ENCODE measurements at places on chromosomes 13 and 19. TPM values are rescaled to one million over a fixed set of nuclear protein-coding genes. Genes with fewer than 3 reads are reported as not detected.

DNA sequence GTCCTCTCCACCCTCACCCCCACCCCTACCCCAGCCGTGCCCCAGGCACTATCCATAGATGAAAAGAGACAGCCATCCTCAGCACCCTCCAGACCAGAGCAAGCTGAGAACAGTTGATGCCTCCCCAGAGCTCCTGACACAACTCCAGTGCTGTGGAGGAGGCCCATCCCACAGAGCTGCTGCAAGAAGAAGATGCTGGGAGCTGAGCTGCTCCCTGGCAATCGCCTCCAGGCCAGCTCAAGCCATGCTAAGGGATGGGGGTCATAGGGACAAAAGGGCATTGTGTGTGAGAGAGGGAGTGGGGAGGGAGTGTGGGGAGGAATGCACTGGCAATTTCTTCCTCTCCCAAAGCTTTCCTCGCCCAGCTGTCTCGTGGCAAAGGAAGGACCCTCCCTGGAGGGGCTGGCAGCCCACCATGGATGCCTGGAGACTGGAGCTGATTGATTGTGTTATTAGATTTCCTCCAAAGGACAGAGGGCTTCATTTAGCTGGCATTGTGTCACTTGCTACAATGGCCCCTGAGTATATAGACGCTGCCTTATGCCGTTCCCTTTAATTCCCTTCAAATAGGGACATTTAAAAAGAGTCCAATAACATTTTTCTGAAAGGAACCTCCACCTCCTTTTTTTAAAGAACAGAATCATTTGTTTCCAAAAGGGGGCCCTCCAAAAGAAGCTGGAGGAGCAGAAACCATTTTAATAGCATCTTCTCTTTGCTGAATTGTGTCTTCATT, 476.4 kb downstream of the FOXO1 start:
- peak overlapping the region; percentile 49 for H3K27ac ChIP-seq
- no peaks in the 10 kb centered on the region for H3K4me1 ChIP-seq
- DNase-seq: no peak
- no peak overlapping the region for H3K4me3 ChIP-seq
- H3K27me3 ChIP-seq: no peaks in the 10 kb centered on the region
- no peaks in the 10 kb centered on the region for H3K36me3 ChIP-seq

- H3K36me3 ChIP-seq: peaks cover 9% of the 10 kb centered on the region
- no peaks in the 10 kb centered on the region for H3K27me3 ChIP-seq
- H3K4me3 ChIP-seq: no peak overlapping the region
- DNase-seq: no peak
- H3K27ac ChIP-seq: no peak overlapping the region
- H3K4me1 ChIP-seq: no peaks in the 10 kb centered on the region
Observed at GRCh38 chr13:50969691-50970090, 60.1 kb downstream of the RNASEH2B start.

DNA sequence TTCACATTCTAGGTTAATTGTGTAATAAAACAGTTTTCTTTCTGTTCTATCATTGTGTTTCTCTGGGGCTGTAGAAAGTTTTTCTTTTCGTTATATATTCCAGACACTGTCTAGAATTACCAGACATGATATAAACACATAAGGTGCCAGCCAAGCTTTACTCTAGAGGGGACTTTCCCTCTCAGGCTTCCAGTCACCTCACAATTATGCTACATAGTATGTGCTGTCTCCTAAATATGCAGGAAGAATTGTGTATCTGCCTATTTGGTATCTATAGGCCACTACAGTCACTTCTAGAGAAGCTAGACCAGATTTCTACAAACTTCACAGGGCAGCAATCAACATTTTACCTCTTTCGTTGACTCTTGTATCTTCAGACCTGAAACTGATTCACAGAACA, 14.6 kb downstream of the ZNF257 start:
- DNase-seq: no peak
- no peaks in the 10 kb centered on the region for H3K27me3 ChIP-seq
- H3K36me3 ChIP-seq: no peaks in the 10 kb centered on the region
- no peaks in the 10 kb centered on the region for H3K4me1 ChIP-seq

ZNF256 gene
- 6.2 TPM for total RNA-seq

ZNF177 gene
- 5.0 TPM for total RNA-seq

DNA sequence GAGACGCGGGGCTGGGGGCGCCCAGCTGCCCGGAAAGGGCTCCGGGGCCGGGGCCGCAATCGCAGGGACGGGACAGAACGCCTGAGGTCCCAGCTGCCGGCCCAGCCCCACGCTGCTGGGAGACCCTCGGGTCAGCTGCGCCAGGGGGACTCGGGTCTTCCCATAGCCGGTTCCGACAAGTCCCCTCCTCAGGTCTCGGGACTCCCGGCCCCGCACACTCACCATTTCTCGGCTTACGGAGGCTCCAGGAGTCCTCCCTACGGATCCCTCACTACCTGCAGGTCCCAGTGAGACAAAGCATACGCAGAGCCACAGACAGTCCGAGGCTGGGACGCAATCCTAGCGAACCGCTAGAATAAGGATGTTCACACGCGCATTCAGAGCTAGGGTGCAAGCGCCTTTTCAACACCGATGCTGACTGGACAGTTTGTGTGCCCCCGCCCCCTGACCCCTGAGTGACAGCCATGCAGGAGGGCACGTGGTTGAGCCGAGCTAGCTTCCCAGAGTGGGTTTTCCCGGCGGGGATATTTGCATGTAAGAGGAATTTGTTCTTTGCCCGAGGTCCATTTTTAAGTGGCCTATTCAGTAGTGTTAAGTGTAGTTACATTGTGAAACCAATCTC, 13.6 kb downstream of the ZNF490 start:
- no peaks in the 10 kb centered on the region for H3K27me3 ChIP-seq
- H3K27ac ChIP-seq: no peak overlapping the region
- H3K4me1 ChIP-seq: no peaks in the 10 kb centered on the region
- H3K4me3 ChIP-seq: no peak overlapping the region
- H3K36me3 ChIP-seq: peaks cover 23% of the 10 kb centered on the region
- no peak for DNase-seq

- H3K4me3 ChIP-seq: no peak overlapping the region
- H3K27ac ChIP-seq: no peak overlapping the region
- H3K4me1 ChIP-seq: peaks cover 5% of the 10 kb centered on the region
- no peaks in the 10 kb centered on the region for H3K27me3 ChIP-seq
- no peak for DNase-seq
Observed at GRCh38 chr19:7527516-7528191, 5.2 kb downstream of the MCOLN1 start.

FLT1 gene
- total RNA-seq: 3.0 TPM

- no peak for DNase-seq
- H3K4me3 ChIP-seq: no peak overlapping the region
- H3K4me1 ChIP-seq: no peaks in the 10 kb centered on the region
- H3K36me3 ChIP-seq: no peaks in the 10 kb centered on the region
Observed at GRCh38 chr19:31167690-31168089, 181.5 kb downstream of the TSHZ3 start.

DNA sequence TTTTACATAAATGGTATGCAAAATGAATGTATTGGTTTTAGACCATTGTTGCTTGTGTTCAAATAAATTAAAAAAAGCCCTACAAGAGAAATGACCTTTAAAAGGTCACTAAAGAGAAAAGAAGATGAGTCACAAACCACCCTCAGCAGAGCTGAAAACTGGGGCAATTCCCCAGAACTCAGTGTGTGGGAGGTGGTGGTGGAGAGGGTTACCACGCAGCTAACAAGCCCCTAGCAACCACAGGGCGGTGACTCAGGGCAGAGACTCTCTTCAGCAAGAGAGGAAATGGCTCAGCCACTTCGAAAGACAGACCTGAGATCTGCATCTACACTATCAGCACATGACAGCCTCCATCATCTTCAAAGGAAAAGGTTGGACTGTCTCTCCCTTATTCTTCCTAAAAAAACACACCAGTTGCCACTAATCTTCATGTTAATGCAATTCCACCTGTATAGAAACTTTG, 29.4 kb upstream of the NDFIP2 start:
- H3K4me1 ChIP-seq: no peaks in the 10 kb centered on the region
- no peak for DNase-seq
- H3K36me3 ChIP-seq: no peaks in the 10 kb centered on the region
- no peaks in the 10 kb centered on the region for H3K27me3 ChIP-seq

GRCh38 chr13:90518417-90518816, 829.1 kb upstream of the MIR17HG start:
- no peak for DNase-seq
- no peaks in the 10 kb centered on the region for H3K4me1 ChIP-seq
- H3K36me3 ChIP-seq: no peaks in the 10 kb centered on the region
- no peak overlapping the region for H3K4me3 ChIP-seq
- H3K27me3 ChIP-seq: no peaks in the 10 kb centered on the region
- H3K27ac ChIP-seq: no peak overlapping the region

DNA sequence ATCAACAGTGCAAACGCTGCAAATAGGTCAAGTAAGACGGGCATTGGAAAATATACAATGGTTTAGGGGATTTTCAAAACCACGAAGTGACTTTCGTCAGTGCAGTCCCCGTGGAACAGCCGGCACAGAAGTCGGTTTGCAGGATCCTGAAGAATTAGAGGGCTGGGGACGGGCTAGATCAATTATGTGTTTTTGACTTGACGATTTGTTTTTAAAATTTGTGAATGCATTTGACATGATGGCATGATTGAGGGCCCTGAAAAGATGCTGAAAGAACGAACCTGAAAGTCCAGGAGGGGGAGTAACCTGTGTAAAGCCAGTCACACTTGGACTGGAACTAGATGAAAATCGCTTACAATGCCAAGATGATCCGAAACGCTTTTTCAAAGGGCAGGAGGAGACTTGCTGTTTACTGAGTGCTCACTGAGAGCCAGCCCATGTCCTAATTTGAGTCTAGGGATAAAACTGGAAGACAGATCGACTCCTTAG, 8.9 kb upstream of the DGKH start:
- DNase-seq: no peak
- peak overlapping the region; percentile 68 for H3K4me3 ChIP-seq
- H3K4me1 ChIP-seq: no peaks in the 10 kb centered on the region
- H3K27ac ChIP-seq: peak overlapping the region; percentile 92
- no peaks in the 10 kb centered on the region for H3K27me3 ChIP-seq

SBK2 gene
- not detected for total RNA-seq

DNA sequence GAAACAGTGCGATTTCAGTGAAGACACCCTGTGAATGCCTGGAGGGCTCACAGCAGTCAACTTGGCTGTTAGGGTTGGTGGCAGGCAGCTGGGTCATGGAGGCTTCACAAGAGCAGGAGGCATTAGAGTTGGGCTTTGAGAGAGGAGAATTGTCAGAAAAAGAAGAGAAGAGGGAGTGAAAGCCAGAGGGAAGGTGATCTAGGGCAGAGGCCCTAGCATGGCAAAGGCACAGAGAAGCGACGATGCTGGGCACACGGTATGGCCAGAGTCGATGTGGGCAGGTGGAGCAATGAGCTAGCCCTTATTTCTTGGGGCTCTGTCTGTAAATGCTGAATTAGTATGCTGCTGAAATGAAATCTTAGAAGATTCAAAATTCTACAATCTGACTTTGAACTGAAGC, 52.6 kb upstream of the OLFM4 start:
- no peaks in the 10 kb centered on the region for H3K4me1 ChIP-seq
- DNase-seq: no peak
- no peak overlapping the region for H3K27ac ChIP-seq

- no peak overlapping the region for H3K4me3 ChIP-seq
- no peaks in the 10 kb centered on the region for H3K4me1 ChIP-seq
- no peak overlapping the region for H3K27ac ChIP-seq
- H3K36me3 ChIP-seq: no peaks in the 10 kb centered on the region
- no peak for DNase-seq
Observed at GRCh38 chr13:58059624-58060023, 428.1 kb downstream of the PCDH17 start.

CLIP3 gene
- 1.8 TPM for total RNA-seq

DNA sequence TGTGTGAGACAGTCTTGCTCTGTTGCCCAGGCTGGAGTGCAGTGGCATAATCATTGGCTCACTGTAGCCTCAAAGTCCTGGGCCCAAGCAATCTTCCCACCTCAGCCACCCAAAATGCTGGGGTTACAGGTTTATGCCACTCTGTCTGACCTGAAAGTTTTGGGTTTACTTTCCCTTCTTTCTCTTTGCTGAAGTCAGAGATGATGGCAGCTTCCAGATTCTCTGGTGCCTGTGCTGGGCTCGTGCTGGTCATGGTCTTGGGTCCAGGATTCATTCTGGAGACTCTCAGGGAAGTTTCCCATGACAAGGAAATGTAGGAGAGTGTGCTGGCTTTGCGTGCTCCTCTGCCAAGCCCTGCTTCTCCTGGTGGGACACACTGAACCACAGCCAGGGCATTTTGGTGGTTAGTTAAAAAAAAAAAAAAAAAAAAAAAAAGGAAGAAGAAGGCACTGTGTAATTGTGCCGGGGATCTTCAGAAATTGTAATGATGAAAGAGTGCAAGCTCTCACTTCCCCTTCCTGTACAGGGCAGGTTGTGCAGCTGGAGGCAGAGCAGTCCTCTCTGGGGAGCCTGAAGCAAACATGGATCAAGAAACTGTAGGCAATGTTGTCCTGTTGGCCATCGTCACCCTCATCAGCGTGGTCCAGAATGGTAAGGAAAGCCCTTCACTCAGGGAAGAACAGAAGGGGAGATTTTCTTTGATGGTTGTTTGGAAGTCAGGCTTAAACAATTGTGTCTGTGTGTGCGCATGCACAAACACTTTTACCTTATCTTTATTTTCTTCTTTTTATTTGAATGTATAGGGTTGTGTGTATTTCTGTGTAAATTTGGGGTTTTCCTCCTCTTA, at the start of gene ALOX5AP:
Gene ALOX5AP (plus strand): TSS at position 519 of the 847 bp plus-strand sequence. CDS start 63 bp downstream, at position 582.
- no peaks in the 10 kb centered on the region for H3K36me3 ChIP-seq
- H3K27me3 ChIP-seq: no peaks in the 10 kb centered on the region
- peak within 1 kb of the TSS; percentile 43 for H3K27ac ChIP-seq

All from Peyer's patch (tissue), 4 donors.